ENCODE measurements at places on chromosomes 12 and 14.

DNA sequence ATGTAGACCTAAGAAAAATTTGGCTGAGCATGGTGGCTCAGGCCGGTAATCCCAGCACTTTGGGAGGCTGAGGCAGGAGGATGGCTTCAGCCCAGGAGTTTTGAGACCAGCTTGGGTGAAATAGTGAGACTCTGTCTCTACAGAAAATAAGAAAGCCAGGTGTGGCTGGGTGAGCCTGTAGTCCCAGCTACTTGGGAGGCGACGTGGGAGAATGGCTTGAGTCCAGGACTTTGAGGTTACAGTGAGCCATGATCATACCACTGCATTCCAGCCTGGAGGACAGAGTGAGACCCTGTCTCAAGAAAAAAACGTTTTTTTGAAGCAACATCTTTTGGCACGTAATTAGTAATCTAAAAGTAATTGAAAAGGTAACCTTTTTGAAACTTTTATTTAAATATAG lies 70.9 kb downstream of the FERMT2 start:
- DNase-seq: no peak

GRCh38 chr12:130375296-130376287 lies 37.9 kb downstream of the PIWIL1 start:
- no peak for DNase-seq

GRCh38 chr14:75578786-75579337 lies 442 bp downstream of the FLVCR2 start:
- DNase-seq: no peak

- DNase-seq: no peak
Observed at GRCh38 chr14:53880761-53881160, 75.9 kb downstream of the BMP4 start.

DNA sequence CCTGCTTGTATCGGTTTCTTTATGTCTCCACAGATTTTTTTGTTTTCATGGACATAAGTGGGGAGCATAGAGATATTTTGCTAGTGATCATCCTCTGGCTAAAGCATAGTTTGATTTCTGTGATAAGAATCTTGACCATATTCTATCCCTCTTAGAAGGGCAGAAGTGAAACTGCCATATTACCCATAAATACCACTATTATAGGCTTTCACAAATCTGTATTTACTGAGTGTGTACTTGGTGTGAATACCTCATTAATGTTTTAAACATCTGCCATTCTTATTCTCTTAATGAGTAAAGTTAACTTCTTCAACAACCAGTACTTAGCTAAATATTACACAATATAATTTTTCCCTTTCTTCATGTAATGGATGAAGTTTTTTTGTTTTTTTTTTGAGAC lies 16.1 kb downstream of the WNK1 start:
- DNase-seq: no peak

- DNase-seq: no peak
Observed at GRCh38 chr14:51353901-51354300, 113.9 kb downstream of the TMX1 start.

DNA sequence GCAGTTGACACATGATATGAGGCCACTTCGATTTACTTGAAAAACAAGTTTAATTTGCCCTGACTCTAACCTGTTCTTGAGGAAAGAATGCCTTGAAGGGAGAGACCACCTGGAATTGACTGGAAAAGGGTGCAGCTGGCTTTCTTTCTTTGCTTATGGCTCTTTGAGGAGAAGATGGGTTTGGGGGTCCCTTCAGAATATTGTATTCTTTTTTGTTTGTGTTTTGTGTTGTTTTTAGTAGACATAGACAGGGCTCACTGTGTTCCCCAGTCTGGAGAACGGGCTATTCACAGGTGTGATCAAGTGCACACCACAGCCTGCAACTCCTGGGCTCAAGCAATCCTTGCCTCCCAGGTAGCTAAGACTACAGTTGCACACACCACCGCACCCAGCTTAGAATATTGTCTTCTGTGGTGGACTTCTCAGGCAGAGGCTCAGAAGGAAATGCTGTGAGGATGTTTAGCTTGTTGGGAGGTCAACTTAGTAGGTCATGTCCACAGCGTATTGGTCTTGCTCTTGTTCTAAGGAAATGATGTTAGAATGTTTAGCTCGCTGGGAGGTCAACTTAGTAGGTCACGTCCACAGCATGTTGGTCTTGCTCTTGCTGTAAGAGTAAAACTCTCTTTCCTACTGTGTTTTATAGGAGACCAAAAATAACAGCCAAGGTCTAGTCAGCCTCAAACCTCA lies 1.5 kb upstream of the NRL start:
- DNase-seq: no peak

GRCh38 chr12:95022477-95022876 lies 19.0 kb upstream of the NDUFA12 start:
- no peak for DNase-seq

DNA sequence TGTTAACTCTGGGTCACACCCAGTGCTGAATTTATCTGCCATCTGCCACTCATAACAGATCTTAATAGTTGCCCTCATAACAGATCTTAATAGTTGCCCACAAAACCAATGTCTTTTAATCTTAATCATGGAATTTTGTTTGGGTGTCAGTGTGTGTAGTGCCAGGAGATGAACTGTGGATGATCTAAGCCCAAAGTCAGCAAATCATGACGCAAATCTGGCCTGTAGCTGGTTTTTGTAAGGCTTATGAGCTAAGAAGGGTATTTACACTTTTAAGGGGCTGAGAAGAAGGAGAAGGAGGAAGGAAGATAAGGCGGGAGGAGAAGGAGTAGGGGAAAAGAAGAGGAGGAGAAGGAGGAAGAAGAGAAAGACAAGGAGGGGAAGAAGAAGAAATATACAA lies 10.0 kb upstream of the IL26 start:
- DNase-seq: no peak

DNA sequence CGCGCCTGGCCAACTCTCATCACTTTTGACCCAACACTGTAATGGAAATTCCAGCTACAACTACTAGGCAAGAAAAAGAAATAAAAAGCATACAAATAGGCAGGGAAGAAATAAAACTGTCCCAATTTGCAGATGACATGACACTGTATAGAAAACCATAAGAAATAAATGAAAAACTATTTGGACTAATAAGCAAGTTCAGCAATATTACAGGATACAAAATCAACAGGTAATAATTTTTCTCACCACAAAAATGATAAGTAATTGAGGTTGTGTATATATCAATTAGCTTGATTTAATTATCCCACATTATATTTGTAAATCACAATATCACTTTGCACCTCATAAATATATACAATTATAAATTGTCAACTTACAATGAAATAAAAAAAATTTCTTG lies 41.9 kb upstream of the OASL start:
- DNase-seq: no peak

- DNase-seq: no peak
Observed at GRCh38 chr14:89881839-89882238, 72.7 kb downstream of the EFCAB11 start.

DNA sequence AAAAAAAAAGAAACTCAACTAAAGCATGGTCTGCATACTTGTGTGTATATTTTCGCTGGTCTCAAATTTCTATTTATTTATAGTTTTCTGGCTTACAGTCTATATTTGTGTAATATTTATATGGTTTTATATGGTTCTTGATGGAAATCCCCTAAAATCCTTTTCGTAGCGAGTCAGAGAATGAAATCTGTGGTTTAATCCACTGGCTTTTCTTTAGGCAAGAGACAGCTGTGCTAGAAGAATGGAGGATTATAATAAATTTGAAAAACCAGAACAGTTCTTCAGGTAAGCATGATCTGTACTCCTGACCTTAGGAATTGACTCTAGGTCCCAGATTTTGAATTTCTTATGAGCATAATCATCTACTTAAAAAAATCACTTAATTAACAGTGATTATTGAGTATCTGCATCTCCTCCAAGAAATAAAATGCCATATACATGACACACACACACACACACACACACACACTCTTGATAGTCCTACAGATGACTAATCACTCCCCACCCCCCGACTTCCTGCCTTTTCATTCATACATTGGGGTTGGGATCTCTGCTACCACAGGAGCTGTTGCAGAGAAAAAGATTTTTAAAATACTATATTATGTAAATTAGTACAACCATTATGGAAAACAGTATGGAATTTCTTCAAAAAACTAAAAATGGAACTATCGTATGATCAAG lies 113.4 kb downstream of the CRADD start:
- DNase-seq: peak; percentile 31

Measured in CD4-positive, alpha-beta T cell treated with Interleukin-15 for 4 hours (primary cell).